ENCODE measurements at places on chromosomes 11 and 22.

DNA sequence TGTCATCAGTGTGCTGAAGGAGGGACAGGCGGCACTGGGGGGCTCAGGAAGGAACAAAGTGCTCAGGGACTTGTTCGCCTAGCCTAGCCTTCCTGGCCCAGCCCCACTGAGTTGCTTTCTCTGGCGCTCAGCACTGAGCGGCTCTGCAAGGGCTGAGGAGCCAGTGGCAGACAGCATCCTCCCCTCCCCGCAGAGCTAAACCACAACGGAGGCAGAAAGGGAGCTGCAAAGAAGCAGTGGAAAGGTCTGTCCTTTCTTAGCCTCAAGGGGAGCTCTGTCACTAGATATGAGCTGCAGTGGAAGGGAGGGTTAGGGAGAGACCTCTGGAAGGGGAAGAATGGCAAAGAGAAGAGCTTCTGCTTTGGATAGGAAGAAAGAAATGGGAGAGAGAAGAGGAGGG, 89.7 kb upstream of the PHOX2A start:
- peak; percentile 14 for DNase-seq

DNA sequence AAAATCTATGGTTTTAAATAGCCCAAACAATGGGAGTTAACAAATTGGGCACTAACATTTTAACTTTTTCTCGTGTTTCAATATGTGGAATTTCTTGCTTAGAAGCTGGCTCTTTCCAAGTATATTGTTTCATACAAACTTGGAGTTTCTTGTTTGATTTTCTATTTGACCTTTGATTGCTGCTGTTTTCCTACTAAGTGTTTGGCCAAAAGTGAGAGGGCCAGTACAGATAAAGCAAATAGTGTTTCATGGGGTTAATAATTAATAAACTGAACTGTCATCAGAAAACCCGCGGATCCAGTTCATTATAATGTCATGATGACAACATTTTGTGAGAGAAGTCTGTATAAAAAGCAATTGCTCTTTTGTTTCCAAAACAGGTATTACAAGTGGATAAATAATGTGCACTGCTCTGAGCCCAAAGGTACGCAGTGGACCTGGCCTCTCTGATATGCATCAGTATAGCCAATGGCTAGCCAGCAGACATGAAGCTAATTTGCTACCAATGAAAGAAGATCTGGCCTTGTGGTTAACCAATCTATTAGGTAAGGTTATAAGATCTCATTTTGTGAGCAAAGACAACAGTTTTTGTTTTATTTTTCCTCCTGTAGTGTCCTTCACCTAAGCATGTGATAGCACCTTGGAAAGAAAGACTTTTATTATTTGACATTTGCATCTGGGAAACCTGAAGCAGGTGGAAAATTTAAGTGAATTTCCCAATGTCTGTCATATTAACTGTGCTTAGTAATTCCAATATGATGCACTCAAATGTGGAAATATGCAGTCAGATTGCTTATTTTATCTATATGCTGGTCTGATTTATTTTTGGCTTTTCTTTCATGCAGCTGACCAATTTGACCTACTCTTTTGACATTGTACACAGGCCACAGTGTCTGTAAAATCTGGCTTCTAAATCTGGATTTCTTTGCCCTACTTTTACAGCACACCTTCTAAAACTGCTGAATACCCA, 8.3 kb downstream of the GAS2 start:
- no peak for DNase-seq

- no peak for DNase-seq
Measured at GRCh38 chr22:42885446-42885845, 28.4 kb upstream of the ARFGAP3 start.

- no peak for DNase-seq
Measured at GRCh38 chr22:24005201-24005600, at the start of gene GSTT4. Gene GSTT4, minus strand, starts transcription at chr22:24005453. Its CDS starts 97 bp downstream, at chr22:24005356.

GRCh38 chr11:2518111-2518982, 73.5 kb downstream of the KCNQ1 start:
- DNase-seq, result peak; percentile 1

- no peak for DNase-seq
Measured at GRCh38 chr11:115409691-115410220, 94.5 kb downstream of the CADM1 start.

DNA sequence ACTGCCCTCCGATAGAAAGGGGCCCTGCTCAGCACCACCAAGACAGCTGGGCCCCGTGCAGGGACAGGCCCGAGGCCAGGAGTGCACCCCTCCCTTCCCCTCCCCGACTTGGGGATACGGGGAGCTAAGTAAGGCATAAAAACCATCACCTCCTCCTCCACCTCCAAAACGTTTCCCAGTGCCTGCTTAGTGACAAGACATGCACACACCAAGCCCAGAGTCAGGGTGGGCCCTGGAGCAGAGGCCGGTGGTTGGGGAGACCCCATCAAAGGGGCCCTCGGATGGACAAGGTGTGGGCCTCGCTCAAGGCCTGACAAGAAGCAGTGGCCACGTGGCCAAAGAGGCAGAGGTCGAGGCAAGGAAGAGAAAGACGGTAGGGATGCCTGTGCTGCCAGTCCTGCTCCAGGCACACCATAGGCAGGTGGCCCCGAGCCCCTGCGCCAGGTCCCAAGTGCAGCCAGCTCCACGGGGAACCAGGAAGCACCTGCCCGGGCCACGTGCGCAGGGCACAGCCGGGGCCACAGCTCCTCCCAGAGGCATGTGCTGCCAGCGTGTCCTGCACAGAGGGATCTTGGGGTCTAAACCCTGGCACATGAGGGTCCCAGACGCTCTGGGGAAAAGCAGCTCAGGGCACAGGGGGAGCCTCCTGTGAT, 53.0 kb downstream of the BRD1 start:
- no peak for DNase-seq

- no peak for DNase-seq
Measured at GRCh38 chr11:106101819-106102218, 24.4 kb downstream of the AASDHPPT start.

DNA sequence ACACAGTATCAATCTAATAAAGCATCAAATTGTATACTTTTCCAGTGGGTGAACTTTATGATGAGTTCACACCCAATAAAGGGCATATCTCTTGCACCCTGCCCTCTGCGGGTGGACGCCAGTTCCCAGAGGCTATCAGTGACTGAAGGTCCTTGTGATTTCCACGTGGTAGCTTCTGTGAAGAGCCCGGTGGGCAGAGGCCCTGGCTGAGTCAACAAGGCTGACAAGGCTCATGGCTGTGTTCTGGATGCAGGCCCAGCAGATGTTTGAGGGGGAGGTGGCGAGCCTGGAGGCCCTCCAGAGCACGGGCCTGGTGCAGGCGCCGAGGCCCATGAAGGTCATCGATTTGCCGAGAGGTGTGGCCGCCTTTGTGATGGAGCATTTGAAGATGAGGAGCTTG, 71.4 kb downstream of the PIWIL3 start:
- DNase-seq, result no peak

- DNase-seq, result no peak
Measured at GRCh38 chr11:36109850-36110606, 166.2 kb downstream of the LDLRAD3 start.

Measured in activated naive CD4-positive, alpha-beta T cell treated with Interleukin-2 at 50 U/mL for 16 hours (primary cell).